Kasumi-1 (cell line): ENCODE measurements at places on chromosomes 7 and 10.
A peak's percentile ranks its signal among the peaks of the same experiment; 100 is the strongest.

DNA sequence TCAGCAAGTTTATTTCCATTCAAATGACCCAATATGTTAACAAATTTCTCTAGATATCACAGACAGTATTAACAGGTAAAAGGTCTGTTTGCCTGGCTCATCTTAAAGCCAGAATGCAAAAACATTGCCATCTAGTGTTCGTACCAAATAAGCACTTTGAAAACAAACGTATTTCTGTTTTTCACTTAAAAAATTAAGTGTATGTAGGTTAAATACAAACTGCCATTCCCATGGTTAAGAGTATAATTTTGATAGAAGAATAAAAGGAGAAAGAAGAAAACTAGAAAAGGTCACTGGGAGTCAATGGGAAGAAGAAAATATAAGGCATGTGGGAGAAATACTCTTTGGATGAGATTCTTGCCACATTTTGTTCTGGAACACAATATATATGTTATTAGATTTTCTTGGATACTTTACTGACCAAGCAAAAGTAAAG, 51.0 kb downstream of the ORC5 start:
- DNase-seq: peak; percentile 69

DNA sequence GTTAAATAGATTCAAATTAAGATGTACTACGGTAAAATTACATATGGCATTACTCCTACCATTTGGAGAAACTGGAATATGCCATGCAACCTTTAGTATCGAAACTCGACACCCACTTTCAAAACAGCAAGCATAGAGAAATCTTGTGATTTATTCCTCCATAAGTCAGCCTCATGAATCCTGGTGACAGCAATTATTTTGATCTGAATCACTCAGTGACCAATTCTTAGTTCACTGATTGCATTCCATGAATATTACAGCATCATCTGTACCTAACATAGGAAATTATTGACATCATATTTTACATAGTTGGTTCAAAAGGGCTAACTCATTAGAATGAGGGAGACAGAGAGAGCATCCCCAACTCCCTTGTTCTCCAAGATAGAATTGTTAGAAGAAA, 89.6 kb downstream of the CACNB2 start:
- no peak for DNase-seq

DNA sequence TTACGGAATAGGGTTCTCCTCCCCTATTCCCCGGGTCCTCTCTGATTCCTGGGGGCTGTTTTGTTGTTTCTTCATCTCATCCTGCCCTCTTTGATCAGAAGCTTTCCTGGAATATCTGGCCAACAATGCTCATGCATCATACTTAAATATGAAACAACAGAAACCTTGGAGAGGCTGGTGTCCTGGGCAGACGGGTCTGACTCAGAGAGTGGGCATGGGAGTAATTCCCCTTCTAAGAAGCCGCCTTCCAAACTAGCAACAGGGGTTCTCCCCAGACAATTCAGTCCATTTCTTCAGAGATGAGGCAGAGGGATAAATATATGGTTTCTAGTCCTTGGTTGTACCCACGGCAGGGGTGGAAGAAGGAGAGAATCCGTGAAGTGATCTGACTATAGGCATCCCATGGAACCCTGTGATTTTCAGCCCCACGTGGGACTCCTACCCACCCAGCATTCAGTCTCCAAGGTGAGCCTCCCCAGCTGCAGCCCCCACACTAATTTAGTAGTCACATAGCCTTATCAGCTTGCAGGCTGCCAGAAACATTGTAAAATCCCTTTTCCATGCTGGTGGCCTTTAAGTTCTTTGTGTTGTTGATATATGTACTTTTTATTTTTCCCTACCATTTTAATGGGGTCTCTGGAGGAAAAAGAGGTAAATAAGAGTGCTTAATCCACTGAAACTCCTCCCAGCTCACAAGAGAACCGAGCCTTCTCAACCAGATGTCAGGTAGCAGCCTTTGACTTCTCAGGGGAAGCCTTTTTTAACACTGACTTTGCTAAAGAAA, 119.2 kb downstream of the SFMBT2 start:
- DNase-seq: no peak

GRCh38 chr10:42971251-42971599, 105.6 kb upstream of the RET start:
- DNase-seq: no peak

GRCh38 chr7:156948361-156948760, 1.2 kb upstream of the NOM1 start:
- DNase-seq: no peak

- no peak for DNase-seq
These were observed 90.9 kb upstream of the IKZF1 start for GRCh38 chr7:50213622-50214017.

DNA sequence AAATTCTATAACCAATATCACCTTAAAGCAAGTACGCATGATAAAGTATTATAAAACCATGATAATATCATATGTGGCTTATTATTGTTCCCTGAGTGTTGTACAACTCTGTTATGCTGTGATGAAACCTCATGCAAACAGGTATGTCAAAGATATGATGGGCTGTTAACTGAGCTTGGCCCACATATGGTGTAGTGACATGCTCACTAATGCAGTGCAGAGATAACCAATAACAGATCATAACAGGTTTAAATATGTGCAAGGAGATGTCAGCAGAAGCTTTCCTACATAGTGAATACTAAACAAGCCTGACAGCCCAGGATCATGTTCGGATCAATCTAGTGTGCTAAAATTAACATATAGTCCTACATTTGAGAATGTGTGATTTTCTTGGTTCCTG, 9.6 kb downstream of the CFTR start:
- DNase-seq: no peak

DNA sequence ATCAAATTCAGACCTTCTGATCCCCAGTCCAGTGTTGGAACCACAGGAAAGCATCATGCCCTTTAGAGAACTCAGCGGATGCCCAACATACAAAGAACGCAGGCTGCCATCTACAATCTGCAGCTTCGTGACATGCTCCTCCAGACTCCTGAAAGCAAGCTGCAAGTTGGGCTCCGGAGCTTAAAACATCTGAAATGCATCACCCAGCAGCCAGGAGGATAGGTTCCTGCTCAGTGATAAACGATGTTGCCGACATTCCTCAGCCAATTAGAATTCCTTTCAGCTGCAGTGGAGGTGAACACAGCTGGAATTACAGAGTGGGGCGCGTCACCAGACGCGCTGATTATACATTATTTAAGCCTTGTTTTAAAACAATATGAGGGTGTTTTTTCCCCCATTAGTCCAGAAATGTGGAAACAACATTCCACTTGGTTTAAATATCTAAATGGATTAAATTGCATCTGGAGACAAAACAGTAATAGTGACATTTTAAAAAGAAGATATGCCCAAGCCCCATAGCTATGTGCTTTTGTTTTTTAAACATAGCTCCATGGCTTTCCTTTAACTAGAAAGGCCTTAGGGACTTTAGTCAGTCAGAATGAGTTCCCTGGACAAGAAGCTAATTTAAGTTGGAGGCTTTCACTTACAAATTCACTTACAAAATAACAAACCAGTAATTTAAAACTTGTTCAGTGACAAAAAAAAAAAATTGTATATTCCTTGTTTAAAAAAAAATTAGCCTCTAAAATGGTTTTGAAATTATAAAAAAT, 6.3 kb downstream of the SMURF1 start:
- DNase-seq: no peak

- DNase-seq: no peak
These were observed 38.4 kb upstream of the IKZF1 start for GRCh38 chr7:50265968-50266634.

DNA sequence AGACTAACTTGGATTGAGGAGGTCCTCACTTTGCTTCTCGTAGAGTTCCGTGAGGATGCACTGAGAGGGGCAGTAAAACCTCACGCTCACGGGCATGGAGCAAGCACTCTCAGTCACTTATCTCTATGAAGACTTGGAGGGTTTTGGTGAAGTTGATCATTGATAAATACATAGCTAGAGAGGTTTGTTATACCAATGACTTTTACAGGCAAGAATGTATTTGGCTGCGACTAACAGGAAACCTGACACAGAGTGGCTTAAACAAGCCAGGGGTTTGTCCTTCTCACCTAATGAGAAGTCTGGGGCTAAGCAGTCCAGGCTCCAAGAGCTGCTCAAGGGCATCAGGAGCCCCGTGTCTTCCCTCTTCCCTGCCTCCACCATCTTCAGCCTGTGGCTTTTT, 6.1 kb downstream of the BICC1 start:
- no peak for DNase-seq
